ENCODE measurements at places on chromosomes 7 and 10.
A peak's percentile ranks its signal among the peaks of the same experiment; 100 is the strongest.

DNA sequence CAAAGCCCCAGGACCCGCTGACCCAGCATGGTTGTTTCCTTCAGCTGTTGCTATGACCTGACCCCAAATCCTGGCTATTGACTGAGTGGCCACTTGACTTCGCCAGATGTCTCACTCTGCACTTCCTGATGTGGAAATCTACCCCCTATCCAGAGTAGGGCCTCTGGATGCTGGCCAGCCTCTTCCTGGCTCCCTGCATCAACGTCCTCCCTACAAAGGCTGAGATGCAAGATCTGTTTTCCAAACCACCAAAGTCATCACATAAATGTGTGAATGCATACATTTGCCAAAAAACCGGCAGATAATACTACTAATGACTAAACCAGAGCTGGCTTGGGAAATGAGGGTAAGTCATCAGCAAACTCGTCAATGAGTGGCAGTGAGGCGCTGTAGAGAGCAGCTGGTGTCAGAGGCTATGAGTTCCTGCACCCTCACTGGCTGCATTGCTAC is 70.4 kb downstream of the PYROXD2 start:
- DNase-seq, result no peak

DNA sequence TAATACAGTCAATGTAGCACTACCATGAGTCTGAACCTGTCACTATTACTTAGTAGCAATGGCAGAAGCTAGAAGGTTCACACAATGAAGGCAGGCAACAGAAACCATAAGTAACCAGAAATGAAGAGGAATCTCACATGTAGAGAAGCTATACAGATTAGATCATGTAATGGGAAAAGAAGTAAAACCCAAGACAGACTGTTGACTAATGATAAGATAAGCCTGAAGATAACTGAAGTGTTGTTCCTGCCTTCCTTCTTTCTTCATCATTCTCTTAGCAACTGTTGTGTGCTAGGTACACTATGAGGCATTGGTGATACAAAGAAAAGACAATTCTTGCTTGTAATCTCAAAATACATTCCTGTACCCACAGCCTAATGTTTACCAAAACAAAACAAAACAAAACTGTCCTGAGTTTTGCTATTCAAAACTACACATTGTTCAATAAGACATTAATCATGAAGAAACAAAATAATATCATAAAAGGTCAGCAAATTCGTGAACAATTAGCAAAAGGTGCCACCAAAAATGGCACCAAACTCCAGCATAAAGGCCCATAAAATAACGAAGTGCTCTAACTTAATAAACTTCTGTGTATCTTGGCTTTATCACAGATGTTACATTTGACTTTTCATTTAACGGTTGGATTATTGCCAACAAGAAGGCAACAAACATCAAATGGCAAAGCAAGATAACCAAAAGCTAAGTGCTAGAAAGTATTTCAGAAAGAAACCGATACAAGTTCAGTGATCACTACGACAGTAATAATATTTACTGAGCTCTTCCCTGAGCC is 27.1 kb downstream of the ZNF800 start:
- no peak for DNase-seq

GRCh38 chr10:73423309-73423708 is 9.5 kb upstream of the ANXA7 start:
- DNase-seq, result no peak

DNA sequence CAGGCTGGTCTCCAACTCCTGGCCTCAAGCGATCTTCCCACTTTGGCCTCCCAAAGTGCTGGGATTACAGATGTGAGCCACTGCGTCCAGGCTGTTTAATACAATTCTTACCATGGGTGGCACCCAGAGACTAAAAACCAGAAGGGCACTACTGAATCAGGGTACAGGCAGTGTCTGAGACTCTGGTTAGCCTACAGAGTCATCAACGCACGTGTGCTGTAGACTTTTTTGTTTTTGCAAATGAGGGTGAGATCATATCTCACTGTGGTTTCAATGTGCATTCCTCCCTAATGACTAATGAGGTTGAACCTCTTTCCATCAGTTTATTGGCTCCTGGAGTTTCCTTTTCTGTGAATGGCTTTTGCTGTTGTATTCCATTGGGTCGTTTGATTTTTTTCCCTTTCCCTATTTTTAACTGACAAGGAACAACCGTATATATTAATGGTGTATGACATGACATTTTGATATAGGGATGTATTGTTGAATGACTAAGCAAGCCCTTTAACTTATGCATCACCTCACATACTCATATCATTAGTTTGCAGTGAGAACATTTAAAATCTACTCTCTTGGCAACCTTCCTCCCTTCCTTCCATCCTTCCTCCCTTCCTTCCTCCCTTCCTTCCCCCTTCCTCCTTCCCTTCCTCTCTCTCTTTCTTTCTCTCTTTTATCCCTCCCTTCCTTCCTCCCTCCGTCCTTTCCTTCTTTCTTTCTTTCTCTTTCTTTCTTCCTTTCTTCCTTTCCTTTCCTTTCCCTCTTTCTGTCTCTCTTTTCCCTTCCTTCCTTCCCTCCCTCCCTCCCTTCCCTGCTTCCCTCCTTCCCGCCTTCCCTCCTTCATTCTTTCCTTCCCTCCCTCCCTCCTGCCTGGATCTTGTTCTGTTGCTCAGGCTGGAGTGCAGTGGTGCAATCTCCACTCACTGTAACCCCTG is 9.3 kb upstream of the TMEM270 start:
- peak; percentile 24 for DNase-seq

- no peak for DNase-seq
These were observed 272.3 kb downstream of the TRIL start for GRCh38 chr7:28685644-28686417.

DNA sequence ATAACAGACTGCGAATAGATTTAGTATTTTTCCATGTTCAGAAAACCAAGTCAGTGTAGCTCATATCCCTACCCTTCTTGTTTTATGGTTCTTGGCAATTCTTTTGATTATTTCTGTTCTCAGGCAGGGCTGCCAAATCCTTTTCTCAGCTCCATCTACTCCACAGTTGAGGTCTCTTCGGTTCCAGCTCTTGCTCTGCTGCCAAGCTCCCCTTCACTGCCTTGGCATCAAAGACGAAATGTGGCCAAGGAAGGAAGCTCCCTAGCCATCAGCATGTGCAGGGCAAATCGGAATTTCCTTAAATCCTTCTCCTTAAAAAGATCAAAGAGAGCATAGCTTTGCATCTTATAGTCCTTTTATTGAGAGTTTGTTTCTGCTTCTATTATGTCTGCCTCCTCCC is 116.4 kb upstream of the NOBOX start:
- no peak for DNase-seq
